GM23338 (cell line): ENCODE measurements at places on chromosomes 12 and 14. TPM values are rescaled to one million over a fixed set of nuclear protein-coding genes. Genes with fewer than 3 reads are reported as not detected.
A peak's percentile ranks its signal among the peaks of the same experiment; 100 is the strongest.

The DDX23 gene
- total RNA-seq: 78.5 and 93.0 TPM in 2 replicates

The CDH24 gene
- total RNA-seq: 16.9 and 17.8 TPM in 2 replicates

The SNW1 gene
- total RNA-seq: 58.9 and 60.5 TPM in 2 replicates

The MSRB3 gene
- total RNA-seq: 1.1 and 1.7 TPM in 2 replicates

The MIP gene
- not detected in 2 replicates for total RNA-seq

The USP44 gene
- total RNA-seq: 243 and 248 TPM in 2 replicates

The FOXN4 gene
- 0.35 TPM in 1 of 2 replicates, not detected in the other for total RNA-seq

GRCh38 chr12:69341328-69341727 lies 6.9 kb upstream of the LYZ start:
- H3K27ac ChIP-seq: no peak overlapping the region
- DNase-seq: no peak
- no peaks in the 10 kb centered on the region for H3K27me3 ChIP-seq
- H3K36me3 ChIP-seq: no peaks in the 10 kb centered on the region

DNA sequence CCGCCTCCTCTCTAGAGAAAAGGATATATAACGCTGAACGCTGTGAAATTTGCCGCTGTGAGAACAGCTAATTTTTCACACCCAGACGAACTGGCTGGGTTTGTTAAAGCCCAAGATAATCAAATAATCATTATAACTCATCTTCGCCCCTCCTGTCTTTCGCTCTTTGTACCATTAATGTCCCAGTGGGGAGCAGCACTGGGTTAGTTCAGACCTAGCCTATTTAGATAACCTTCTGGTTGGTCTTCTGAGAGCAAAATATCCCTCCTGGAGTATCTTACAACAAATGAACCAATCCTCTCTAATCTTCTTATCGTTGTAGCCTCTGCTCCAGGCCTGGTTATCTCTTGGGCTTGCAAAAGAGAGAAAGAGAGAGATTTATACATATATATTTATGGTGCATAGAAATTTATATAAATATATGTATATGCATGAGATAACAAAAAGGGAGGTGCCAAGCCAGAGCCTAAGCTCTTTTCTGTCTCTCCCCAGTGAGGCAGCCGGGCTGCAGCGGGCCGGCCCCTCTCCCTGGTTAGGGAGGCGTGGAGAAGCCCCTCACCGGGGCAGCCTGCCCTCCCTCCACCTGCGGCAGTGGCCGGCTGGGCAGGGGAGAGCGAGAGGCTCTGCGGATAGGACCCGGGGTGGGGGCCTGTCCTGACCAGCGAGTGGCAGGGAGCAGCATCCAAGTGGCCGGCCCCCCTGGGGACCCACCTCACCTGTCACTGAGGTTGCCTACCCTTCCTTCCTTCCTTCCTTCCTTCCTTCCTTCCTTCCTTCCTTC lies 202.0 kb upstream of the LHX5 start:
- H3K27ac ChIP-seq: no peak overlapping the region
- no peak overlapping the region for H3K4me3 ChIP-seq
- DNase-seq: no peak
- H3K4me1 ChIP-seq: no peaks in the 10 kb centered on the region; the same call in 1 of the 2 replicates

GRCh38 chr12:64566831-64567517 lies 43.3 kb upstream of the RASSF3 start:
- no peaks in the 10 kb centered on the region for H3K27me3 ChIP-seq
- no peaks in the 10 kb centered on the region for H3K36me3 ChIP-seq
- H3K27ac ChIP-seq: peak overlapping the region; percentile 15; the same call in 1 of the 2 replicates
- no peak overlapping the region for H3K4me3 ChIP-seq
- H3K4me1 ChIP-seq: peaks cover 20% of the 10 kb centered on the region

GRCh38 chr12:94265539-94265938 lies 117.2 kb downstream of the PLXNC1 start:
- no peak overlapping the region for H3K27ac ChIP-seq
- no peak overlapping the region for H3K4me3 ChIP-seq
- no peaks in the 10 kb centered on the region for H3K27me3 ChIP-seq

- H3K27me3 ChIP-seq: no peaks in the 10 kb centered on the region
- H3K36me3 ChIP-seq: peaks cover 5% of the 10 kb centered on the region; the same call in 1 of the 2 replicates
- H3K27ac ChIP-seq: peak overlapping the region; percentile 97; the same call in 1 of the 2 replicates
- H3K4me1 ChIP-seq: peaks cover 28% of the 10 kb centered on the region
Observed at GRCh38 chr12:55729819-55730818, 1.3 kb upstream of the CD63 start.

DNA sequence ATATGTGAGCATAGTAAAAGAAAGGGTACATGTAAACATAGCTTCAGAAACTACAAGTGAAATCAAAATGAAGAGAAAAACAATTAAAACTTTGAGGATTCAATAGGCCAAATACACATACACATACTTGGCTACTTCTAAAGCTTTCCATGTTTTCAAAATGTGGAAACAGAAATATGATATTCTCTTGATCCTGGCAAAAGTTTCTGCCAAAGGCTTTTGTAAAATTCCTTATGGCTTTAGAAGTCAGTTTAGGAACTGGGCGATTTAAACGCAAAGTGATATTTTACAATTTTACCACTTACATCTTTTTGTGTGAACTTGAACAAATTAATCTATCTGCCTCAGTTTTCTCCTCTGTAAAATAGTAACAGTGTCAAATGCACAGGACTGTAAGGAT lies 756.4 kb downstream of the C12orf50 start:
- H3K27me3 ChIP-seq: no peaks in the 10 kb centered on the region
- H3K36me3 ChIP-seq: no peaks in the 10 kb centered on the region
- DNase-seq: no peak
- H3K27ac ChIP-seq: no peak overlapping the region
- H3K4me1 ChIP-seq: no peaks in the 10 kb centered on the region

GRCh38 chr12:71469258-71469750 lies 29.7 kb downstream of the LGR5 start:
- H3K36me3 ChIP-seq: no peaks in the 10 kb centered on the region
- no peaks in the 10 kb centered on the region for H3K27me3 ChIP-seq
- H3K4me3 ChIP-seq: no peak overlapping the region

DNA sequence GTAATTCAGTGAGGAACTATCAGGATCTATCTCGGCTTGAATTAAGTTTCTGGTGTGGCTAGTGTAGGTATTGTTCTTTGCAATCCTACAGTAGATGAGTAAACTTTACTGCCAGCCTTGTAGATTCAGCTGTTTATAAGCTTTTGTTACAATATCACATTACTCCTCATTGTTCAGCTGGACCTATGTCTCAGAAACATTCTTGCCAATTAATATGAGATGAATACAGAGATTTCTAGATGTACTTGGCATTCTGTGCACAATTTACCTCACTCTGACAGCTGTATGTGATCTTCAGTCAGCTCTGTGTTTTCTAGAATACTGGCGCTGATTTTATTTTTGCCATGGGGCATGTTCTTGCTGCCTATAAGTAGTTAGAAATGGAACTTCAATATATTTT lies 55.7 kb downstream of the METTL25 start:
- no peaks in the 10 kb centered on the region for H3K36me3 ChIP-seq
- H3K27ac ChIP-seq: no peak overlapping the region
- no peak for DNase-seq
- H3K4me3 ChIP-seq: no peak overlapping the region
- H3K27me3 ChIP-seq: no peaks in the 10 kb centered on the region

DNA sequence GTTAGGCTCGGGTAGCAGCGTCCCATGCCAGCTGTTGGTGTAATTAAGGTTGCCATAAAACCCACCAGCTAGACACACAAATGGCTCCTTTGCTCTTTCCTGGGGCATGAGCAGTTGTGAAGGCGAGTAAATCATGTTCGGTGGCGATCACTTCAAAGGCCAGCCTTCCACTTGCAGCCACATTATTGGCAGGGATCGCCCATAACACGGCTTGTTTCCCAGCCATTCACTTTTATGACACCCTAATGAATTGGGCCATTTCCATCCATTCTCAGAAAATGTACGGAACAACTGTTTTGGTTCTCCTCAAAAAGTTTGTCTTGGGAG lies 63.4 kb downstream of the BEGAIN start:
- H3K4me3 ChIP-seq: no peak overlapping the region
- no peaks in the 10 kb centered on the region for H3K27me3 ChIP-seq
- no peak for DNase-seq
- H3K36me3 ChIP-seq: no peaks in the 10 kb centered on the region
- H3K4me1 ChIP-seq: 0 out of 2 replicates have a peak, but pooled peaks cover 4% of the 10 kb centered on the region
- no peak overlapping the region for H3K27ac ChIP-seq

- no peaks in the 10 kb centered on the region for H3K27me3 ChIP-seq
- no peaks in the 10 kb centered on the region for H3K36me3 ChIP-seq
- H3K4me1 ChIP-seq: no peaks in the 10 kb centered on the region
- no peak overlapping the region for H3K27ac ChIP-seq
- DNase-seq: no peak
Observed at GRCh38 chr12:77007476-77007875, 57.9 kb downstream of the E2F7 start.

DNA sequence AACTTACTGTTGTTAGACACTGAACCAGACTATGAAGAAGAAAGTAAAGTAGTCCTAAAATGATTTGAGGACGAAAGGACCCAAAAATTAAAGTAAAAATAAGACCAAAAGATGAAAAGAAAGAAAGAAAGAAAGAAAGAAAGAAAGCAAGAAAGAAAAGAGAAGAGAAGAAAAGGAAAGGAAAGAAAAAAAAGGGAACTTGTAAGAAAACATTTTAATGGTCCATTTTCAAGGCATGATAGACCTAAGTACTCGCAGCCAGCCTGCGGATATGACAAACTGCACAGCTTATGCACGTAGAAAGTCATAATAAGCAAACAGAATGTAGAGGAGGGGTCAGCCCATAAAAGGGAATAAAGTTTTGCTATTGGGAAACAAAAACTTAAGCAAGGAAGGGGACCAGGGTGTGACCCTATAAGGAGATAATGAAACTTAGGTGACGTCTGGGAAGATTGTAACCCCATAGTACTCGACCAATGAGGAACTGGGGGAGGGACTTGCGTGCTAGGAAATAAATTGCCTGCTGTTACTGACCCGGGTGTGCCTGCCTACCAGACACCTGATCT lies 59.7 kb downstream of the APOBEC1 start:
- no peaks in the 10 kb centered on the region for H3K27me3 ChIP-seq
- H3K36me3 ChIP-seq: no peaks in the 10 kb centered on the region; the same call in 1 of the 2 replicates
- H3K4me1 ChIP-seq: no peaks in the 10 kb centered on the region

GRCh38 chr14:51564460-51564859 lies 87.2 kb upstream of the FRMD6 start:
- peaks cover 9% of the 10 kb centered on the region; the same call in 1 of the 2 replicates for H3K4me1 ChIP-seq
- H3K27ac ChIP-seq: no peak overlapping the region
- no peaks in the 10 kb centered on the region; the same call in 1 of the 2 replicates for H3K36me3 ChIP-seq

GRCh38 chr12:127162902-127163301 lies 1104.1 kb upstream of the TMEM132C start:
- no peak for DNase-seq
- H3K27ac ChIP-seq: no peak overlapping the region
- no peak overlapping the region for H3K4me3 ChIP-seq
- H3K36me3 ChIP-seq: no peaks in the 10 kb centered on the region

DNA sequence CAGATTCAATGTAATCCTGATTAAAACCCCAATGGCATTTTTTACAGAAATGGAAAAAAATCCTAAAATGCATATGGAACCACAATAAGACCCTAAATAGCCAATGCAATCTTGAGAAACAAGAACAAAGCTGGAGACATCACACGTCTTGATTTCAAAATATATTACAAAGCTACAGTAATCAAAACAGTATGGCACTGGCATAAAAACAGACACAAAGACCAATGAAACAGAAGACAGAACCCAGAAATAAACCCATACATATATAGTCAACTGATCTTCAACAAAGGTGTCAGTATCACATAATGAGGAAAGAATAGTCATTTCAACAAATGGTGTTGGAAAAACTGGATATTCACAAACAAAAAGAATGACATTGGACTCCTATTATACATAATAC lies 9.4 kb upstream of the ABCC9 start:
- H3K27ac ChIP-seq: no peak overlapping the region
- H3K4me3 ChIP-seq: no peak overlapping the region
- no peak for DNase-seq
- no peaks in the 10 kb centered on the region for H3K4me1 ChIP-seq

GRCh38 chr12:15505616-15506015 lies 183.3 kb downstream of the PTPRO start:
- H3K4me1 ChIP-seq: no peaks in the 10 kb centered on the region
- no peaks in the 10 kb centered on the region for H3K27me3 ChIP-seq
- H3K4me3 ChIP-seq: no peak overlapping the region
- no peaks in the 10 kb centered on the region for H3K36me3 ChIP-seq
- no peak for DNase-seq

- no peak overlapping the region for H3K4me3 ChIP-seq
- H3K27me3 ChIP-seq: no peaks in the 10 kb centered on the region
- H3K36me3 ChIP-seq: no peaks in the 10 kb centered on the region
- peak; percentile 65 for DNase-seq
Observed at GRCh38 chr12:16385782-16386646, 38.6 kb downstream of the MGST1 start.

DNA sequence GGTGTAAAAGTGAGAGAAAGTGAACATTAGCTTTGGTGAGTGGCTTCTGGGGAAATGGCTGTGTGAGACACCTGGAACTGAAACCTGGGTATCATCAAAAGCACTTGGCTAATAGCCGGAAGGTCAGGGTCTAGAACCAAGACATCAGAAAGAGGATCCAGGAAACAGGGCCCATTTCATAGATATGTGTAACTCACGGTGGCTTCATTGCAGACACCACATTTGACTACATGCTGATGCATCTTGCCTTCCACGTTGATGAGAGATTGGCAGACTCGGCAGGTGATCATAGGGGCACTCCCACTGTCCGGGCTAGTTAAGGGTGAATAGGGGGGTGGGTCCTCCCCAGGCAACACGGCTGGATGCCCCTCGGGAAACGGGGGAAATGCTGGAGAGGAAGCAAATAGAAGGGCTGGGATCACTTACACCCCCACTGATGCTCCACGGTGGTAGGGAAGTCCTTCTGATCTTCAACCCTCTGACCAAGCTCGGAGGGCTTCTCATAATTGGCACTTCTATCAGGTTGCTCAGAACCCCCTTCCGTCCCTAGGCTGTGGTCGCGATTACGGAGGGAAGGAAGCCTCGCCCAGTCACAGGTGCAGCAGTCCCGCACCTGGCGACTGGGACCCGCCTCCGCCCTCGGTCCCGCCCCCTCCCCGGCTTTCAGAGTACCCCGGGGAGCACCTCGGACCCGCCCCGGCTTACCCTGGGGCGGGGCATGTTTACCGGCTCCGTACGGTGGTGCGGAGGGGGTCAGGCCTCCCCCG lies 593 bp downstream of the PIP4P1 start:
- H3K36me3 ChIP-seq: peaks cover 17% of the 10 kb centered on the region
- peak overlapping the region; percentile 53 for H3K27ac ChIP-seq
- H3K4me1 ChIP-seq: peaks cover 22% of the 10 kb centered on the region
- H3K4me3 ChIP-seq: peak overlapping the region; percentile 64

DNA sequence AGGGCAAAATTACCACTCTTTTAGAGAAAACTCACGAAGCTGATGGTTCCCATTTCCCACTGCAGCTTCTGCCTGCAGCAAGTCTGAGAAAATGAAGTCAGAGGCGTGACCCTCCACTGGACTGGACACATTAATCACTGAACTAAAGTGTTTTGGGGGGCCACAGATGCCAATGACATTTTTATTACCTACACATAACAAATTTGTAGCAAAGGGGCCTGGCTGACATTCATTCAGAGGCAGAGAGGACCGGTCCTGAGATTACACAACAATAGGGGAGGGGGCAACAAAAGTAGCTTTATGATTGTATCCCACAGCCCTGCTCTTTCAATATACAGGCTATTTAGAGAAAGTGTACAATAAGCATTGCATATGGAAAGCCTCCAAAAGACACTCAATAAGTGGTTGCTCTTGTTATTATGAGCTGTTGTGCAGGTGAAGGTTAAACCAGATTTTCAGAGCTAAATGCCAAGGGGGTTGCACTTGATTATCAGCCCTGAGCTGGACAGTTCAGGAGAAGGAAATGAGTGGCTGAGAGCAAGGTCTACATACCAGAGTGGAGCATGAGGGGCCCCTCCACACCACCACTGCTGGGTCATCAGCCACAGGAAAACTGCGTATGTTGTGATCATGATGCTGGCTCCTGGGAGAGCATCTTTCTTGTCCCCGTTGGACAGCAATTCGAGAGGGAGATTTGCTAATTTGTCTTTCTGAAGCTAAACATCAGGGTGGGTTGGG lies 41.5 kb upstream of the CCDC60 start:
- H3K27me3 ChIP-seq: no peaks in the 10 kb centered on the region
- H3K4me1 ChIP-seq: no peaks in the 10 kb centered on the region
- no peaks in the 10 kb centered on the region for H3K36me3 ChIP-seq
- H3K27ac ChIP-seq: no peak overlapping the region
